ENCODE measurements at places on chromosomes 5 and 9.
A peak's percentile ranks its signal among the peaks of the same experiment; 100 is the strongest.

DNA sequence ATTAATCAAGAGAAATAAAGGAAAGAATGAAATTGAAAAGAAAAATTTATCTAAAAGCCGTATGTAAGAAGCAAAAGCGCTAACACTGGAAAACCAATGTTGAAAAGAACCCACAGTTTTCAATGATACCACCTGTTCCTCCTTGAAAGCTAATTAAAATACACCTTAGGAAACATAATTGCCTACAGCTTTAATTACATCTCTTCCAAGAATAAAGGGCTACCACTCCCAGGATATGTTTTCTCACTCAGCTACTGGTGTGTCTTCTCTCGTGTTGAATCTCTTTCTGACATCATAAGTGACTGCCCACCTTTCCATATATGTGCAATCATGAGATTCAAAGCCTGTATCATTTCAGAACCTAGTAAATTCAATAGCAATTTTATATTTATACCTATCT is 880.6 kb upstream of the DMAC1 start:
- DNase-seq: no peak

GRCh38 chr9:5492965-5493678 is 17.2 kb upstream of the PDCD1LG2 start:
- no peak for DNase-seq

DNA sequence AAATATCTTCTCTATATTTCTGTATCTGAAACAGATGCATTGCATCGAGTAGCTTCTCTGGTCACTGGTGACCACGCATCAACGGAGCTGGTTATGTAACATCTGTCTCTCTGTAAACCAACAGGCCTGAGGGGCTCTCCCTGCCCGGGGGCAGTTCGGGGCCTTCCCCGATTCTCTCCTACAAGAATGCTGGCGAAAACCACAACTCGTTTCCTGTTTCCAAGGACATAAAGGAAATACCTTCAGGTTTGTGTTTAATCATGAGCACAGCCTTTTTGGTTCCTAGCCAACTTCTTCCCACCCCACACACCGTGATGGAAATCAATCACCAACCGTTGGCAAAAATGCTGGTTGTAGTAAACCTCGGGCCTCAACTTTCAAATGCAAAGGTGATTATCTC is 25.1 kb downstream of the GDNF start:
- no peak for DNase-seq

DNA sequence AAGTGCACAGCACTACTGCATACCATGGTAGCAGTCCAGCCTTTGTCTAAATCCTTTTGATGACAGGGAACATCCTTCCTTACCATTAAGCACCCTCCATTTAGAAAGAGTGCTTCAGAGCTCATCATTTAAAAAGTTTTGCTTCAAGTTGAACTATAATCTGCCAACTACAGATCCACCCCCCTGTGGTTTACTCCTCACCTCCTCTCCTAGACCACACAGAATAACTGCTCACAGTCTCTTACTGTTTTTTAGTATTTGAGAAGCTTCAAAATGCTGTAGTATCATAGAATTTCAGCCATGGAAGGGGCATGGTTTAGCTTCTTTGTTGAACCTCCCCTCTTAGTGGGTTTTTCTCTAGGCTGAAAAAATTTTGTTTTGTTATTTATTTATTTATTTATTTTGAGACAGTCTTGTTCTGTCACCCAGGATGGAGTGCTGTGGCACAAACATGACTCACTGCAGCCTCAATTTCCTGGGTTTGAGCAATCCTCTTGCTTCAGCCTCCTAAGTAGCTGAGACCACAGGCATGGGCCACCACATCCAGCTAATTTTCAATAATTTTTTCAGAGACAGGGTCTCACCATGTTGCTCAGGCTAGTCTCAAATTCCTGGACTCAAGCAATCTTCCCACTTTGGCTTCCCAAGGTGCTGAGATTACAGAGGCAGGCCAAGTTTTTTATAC is 384.3 kb upstream of the RFX3 start:
- no peak for DNase-seq

- DNase-seq: no peak
Measured at GRCh38 chr5:166649676-166650075, 1641.8 kb upstream of the WWC1 start.

DNA sequence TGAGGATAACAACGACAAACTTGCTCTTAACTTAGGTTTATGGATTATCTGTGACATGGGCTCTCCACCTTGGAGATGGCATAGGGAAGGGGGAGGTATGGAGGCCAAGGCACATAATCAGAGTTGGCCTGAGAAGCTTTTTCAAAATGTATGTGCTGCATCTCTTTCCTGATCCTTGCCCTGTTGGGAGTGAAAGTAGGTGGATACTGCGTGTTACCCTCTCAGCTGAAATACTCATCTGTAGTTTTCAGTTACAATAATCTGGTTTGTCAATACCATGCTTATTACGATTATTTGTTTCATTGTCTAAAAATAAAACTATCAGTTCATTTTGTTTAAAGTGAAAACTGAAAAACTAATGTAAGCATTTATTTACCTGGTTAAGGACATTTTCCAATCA is 86.7 kb downstream of the SLC44A1 start:
- DNase-seq: no peak

DNA sequence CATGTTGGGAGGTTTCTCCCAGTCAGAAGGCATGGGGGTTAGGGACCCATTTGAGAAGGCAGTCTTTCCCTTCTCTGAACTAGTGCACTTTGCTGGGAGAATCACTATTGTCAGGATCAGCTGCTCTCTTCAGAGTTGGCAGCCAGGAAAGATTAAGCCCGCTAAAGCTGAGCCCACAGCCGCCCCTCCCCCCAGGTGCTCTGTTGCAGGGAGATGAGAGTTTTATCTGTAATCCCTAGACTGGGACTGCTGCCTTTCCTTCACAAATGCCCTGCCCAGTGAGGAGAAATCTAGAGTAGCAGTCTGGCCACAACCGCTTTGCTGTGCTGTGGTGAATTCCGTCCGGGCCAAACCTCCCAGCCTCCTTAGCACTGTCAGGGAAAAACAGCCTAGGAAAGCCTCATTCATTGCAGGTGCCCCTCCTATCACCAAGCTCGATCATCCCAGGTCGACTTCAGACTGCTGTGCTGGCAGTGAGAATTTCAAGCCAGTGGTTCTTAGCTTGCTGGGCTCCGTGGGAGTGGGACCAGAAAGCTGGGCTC is 69.8 kb downstream of the CNTLN start:
- DNase-seq: peak; percentile 68

- no peak for DNase-seq
Measured at GRCh38 chr9:76692458-76693129, 71.6 kb upstream of the PCA3 start.

- DNase-seq: no peak
Measured at GRCh38 chr9:763692-764091, 77.8 kb upstream of the DMRT1 start.
